Renal cortical epithelial cell (primary cell): ENCODE measurements at places on chromosomes 13 and 19. TPM values are rescaled to one million over a fixed set of nuclear protein-coding genes. Genes with fewer than 3 reads are reported as not detected.

EDDM13 gene
- total RNA-seq, result not detected in 2 replicates

WDR88 gene
- total RNA-seq, result not detected in 2 replicates

PRKCSH gene
- 85.8 and 192 TPM in 2 replicates for total RNA-seq

GZMM gene
- not detected in 2 replicates for total RNA-seq
